CD8-positive, alpha-beta memory T cell (primary cell): ENCODE measurements at places on chromosomes 3 and 15.

- no peak for DNase-seq
These were observed 163.2 kb downstream of the MAGI1 start for GRCh38 chr3:65875393-65876027.

DNA sequence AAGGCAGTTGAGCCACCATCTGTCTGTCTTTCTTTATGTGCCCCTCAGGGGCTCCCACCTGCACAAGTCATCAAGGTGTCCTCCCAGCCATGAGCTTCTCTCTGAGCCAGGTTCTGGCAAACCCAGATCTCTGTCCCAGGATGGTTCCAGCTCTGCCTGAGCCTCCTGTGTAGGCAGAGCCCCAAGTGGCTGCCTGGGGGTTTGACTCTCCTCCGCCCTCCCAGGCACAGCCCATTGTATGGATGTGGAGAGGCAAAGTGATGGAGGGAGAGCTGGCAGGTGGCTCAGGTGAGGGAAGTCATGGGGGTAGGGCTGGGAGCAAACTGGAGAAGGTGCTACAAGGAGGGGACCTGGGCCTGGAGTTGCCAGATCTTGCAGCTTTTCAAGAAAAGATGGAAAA lies 56.9 kb downstream of the GRIP2 start:
- no peak for DNase-seq

DNA sequence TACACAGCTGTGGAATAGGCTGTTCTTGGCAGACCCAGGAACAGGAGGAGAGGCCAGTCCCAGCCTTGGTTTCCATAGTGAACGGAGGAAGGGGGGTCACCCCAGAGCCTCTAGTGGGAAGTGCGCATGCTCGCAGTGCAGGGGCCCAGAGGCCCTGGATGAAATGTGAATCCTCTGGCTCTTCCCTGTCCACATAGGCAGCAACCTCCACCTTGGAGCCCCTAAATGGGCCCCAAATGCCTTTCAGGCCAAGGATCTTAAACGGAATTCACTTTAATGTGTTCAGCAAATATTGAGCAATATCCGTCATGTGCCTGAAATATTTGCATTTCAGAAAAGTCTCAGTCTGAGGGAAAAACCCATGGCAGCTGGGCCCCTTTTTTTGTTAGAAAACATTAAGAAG lies 3.3 kb upstream of the NDN start:
- no peak for DNase-seq

- DNase-seq, result no peak
These were observed 6.5 kb downstream of the PDCD10 start for GRCh38 chr3:167728176-167728575.

GRCh38 chr3:185630182-185630622 lies 44.1 kb downstream of the SENP2 start:
- no peak for DNase-seq

DNA sequence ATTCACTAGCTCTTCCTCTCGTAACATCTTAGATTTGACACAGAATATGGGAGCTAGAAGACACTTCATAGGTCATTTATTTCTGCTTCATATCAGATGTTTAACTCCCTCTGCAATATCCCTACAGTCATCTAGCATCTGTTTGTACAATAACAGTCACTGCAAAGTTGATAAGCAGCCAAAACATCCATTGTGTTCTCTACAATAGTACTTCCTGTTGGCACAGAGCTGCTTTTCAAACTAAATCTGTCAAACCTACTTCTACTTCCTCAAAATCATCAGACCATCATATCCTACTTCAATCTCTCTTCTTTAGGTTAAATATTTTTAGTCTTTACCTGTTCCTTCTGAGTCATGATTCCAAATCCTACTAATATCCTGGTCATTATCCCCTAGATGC lies 233.2 kb downstream of the FGF12 start:
- DNase-seq, result no peak

GRCh38 chr3:163672954-163673353 lies 1405.3 kb downstream of the SI start:
- DNase-seq, result no peak

DNA sequence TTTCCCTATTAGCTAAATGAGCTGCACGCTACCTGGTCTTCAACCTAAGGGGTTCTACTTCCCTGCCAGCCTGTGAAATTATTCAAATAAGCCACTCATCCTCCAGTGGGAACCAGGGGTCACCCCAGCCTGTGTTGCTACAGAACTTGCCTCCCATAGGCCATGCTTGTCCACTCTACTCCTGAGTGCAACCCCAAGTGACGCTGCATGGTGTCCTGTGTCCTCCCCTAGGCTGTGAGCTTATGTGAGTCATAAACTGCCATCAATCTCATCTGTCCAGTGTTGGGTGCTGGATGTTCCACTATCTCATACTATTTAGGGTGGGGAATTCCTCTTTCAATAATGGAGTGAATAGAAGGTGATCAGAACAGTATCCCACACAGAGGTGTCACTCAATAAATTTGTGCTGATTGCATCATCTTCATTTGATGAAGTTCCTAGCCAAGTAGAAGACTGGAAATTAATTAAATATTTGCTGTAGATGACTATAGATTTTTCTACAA lies 49.8 kb upstream of the SSR3 start:
- no peak for DNase-seq

DNA sequence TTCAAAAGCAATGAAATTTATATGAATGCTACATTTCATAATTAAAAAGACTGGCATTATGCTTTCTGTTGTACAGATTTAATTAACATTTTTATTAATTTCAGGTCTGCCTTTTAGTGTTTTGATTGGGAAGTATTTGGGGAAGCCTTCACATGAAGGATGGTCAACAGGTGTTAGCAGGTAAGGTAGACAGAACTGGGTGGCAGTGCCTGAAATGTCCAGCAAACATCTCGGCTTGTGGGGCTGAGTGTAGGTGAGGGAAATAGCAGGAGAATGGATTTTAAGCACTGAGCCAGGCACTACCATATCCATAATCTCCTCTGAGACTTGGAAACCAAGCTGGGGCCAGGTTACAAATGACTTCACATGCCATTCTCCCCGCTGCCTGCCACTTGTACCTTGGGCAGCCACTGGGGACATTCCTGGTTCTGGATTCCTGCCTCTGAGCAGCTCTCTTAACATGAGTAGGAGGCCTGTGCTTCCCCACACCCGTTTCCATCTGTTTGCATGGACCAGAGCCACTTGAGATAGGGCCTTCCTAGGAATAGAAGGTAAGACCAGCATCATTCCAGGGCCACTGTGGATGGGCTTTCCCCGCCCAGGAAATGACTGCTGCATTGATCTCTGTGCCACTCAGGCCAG lies 125.9 kb upstream of the HES1 start:
- no peak for DNase-seq

GRCh38 chr3:174439331-174440252 lies 419.5 kb upstream of the NAALADL2 start:
- no peak for DNase-seq

- no peak for DNase-seq
These were observed 111.5 kb downstream of the CFAP44 start for GRCh38 chr3:113329757-113330156.

DNA sequence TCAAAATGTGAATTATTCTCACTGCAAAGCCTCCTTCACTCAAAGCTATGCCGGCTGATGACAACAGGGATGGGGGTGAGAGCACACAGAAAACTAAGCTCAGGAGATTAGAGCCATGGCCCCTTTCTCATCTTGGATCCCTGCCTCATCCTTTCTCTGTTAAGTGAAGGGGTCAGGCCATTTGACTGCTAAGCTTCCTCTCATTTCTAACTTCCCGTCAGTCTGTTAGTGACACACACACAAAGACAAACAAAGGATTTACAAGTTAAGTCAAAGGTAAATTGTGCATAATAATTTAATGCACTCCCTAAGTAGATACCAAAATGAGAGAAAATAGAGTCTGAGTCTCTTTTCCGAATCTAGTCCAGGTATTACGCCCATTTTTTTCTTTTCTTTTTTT lies 1.2 kb downstream of the SS18L2 start:
- no peak for DNase-seq

DNA sequence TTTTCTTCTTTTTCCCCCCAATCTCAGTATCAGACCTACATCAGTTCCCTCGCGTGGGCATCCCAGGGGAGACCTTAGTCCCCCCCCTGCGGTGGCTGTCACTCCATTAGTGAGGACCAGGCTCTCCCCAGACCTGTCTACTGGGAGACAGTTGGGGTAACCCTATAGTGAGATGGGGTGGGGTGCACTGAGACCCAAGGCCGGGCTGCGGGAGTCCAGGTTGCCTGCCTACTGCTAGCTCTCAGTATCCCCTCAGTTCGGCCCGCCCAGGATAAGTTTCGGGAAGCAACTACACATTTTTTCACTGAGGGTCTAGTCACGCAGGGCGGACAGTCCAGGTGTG lies 671 bp upstream of the DCUN1D1 start:
- no peak for DNase-seq

DNA sequence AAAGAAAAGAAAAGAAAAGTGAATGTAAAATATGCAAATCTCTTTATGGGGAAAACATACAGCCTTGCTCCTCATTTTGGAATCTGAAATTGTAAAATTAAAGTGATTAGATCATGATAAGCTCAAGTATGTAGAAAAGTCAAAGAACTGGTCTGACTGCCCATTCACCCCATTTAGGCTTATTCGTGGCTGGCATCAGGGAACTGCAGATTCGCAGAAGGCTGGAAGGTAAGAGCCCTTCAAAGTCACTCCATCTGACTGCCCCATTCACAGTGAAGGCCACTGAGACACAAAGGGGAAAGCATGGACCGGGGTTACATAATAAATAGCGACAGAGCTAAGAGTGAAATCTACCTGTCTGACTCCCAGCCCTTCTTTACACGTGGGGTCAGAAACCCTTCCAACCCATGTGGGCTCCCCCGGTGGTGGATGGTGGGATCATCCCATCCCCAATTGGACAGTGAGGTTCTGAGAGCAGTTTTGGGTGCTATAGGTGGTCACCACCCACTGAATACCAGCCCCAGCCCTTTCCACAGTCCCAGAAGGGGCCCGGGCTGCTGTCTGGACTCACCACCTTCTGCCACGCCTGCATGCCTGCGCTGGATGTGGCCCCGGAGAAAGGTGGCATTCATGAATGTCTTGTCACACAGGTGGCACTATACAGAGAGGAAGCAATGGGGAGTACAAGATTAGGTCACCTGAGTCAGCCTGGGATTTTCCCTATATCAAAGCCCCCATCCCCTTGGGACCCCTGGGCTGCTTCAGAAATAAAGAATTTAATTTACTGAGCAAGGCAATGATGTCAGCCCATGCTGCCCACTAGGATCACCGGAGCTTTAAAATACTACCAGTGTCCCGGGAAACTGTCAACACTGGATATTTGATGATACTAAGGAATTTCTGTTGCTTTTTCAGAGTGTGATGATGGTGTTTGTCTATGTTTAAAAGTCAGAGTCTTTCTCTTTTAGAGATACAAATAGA lies 17.9 kb downstream of the DZIP1L start:
- DNase-seq, result no peak

DNA sequence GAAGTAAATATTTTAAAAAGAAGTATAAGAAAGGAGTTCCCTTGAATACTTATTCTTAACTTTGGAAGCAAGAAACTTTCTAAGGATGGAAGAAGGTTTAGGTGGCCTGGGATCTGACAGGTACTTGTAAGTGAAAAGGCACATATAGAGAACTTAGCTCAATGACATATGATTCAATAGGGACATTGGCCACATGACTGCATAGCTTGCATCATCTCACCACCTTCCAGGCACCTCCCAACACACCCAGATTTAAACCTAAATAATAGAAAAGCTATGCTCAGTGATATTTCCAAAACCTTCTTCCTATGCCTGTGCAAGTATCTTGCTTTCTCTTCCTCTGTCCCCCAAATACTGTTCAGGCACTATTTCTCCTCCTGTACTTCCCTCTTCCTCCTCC lies 4.7 kb upstream of the P2RY1 start:
- no peak for DNase-seq
